Activated CD4-positive, CD25-positive, alpha-beta regulatory T cell treated with anti-CD3 and anti-CD28 coated beads, Interleukin-2, amount 50 U/mL, for 72 hours (primary cell): ENCODE measurements at places on chromosomes 6 and 20.

GRCh38 chr6:43899830-43900229 is 129.8 kb downstream of the VEGFA start:
- no peak for DNase-seq

- no peak for DNase-seq
These were observed 3.2 kb downstream of the MARCKS start for GRCh38 chr6:113860181-113860955.

GRCh38 chr6:144315226-144315980 is 30.3 kb downstream of the UTRN start:
- no peak for DNase-seq

- DNase-seq: no peak
These were observed 63.6 kb downstream of the IPCEF1 start for GRCh38 chr6:154292855-154293519.

GRCh38 chr20:50551288-50551687 is 41.1 kb downstream of the PTPN1 start:
- DNase-seq: no peak

GRCh38 chr20:11895861-11896387 is 21.8 kb upstream of the BTBD3 start:
- no peak for DNase-seq

GRCh38 chr6:161837854-161838253 is 564.0 kb upstream of the AGPAT4 start:
- no peak for DNase-seq

- DNase-seq: no peak
These were observed 6.8 kb upstream of the MRAP2 start for GRCh38 chr6:84026721-84027164.

DNA sequence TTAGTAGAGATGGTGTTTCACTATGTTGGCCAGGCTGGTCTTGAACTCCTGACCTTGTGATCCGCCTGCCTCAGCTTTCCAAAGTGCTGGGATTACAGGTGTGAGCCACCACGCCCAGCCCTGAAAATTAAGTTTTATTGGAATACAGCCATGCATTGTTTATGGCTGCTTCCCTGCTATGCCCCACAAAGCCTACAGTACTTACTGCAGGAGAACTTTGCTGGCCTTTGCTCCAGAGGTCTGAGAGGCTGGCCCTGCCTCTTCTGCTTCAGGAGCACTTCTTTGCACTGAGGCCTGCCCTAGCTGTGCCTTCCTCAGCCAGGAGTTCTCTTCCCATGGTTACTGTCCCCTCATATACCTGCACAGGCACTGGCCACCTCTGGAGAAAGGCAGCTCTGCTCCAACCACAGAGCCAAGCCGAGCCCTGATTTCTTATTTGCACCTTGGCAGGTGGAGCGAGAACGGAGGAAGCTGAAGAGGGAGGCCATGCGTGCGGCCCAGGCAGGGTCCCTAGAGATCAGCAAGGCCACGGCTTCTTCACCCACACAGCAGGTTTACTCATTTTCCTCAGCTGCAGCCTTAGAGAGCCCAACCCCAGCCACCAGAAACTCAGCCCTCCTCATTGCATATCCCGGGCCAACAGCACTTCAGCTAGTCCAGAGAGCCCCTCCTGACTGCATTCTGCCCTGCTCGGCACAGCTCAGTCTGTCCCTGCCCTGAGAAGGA is 20.8 kb downstream of the C20orf173 start:
- DNase-seq: no peak

- no peak for DNase-seq
These were observed 20.8 kb upstream of the TRAF3IP2 start for GRCh38 chr6:111626441-111626840.

- no peak for DNase-seq
These were observed 14.9 kb downstream of the SYCP2L start for GRCh38 chr6:10901770-10902169.

GRCh38 chr6:110216140-110216539 is 35.9 kb downstream of the CDC40 start:
- no peak for DNase-seq

DNA sequence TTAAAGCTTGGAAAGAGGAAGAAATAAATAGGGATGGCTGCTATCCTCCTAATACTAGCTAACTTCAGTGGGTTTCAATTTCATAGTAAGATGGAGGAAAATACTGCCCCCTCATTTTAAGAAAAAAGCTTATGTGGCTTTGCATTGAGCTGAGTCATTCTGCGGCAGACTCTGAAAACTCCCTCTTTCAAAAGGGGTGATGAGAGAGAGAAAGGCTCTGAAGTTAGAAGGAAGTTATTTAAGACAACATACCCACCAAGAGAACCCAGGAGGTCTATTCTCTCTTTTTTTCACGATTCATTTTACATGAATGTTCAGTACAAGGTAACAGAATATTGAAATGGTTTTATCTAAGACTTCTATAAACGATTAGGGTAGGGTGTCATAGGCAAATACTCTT is 4.5 kb downstream of the PRDM13 start:
- no peak for DNase-seq

DNA sequence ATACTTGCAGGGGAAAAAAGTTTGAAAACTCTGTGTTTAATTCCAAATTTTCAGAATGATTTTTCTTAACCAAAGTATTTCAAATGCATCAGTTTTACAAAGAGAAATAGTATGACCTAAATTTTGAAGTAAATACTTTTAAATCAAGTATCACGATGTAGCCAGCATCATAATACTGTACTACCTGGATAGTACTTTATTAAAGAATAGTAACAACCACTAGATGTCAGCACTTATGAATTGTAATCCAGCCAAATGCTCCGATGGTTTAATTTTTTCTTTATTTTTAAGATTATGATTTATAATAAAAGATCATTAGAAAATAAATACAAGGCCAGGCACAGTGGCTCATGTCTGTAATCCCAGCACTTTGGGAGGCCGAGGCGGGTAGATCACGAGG is 37.2 kb upstream of the HACE1 start:
- no peak for DNase-seq

- DNase-seq: no peak
These were observed 11.5 kb upstream of the TENT5A start for GRCh38 chr6:81763968-81764367.

DNA sequence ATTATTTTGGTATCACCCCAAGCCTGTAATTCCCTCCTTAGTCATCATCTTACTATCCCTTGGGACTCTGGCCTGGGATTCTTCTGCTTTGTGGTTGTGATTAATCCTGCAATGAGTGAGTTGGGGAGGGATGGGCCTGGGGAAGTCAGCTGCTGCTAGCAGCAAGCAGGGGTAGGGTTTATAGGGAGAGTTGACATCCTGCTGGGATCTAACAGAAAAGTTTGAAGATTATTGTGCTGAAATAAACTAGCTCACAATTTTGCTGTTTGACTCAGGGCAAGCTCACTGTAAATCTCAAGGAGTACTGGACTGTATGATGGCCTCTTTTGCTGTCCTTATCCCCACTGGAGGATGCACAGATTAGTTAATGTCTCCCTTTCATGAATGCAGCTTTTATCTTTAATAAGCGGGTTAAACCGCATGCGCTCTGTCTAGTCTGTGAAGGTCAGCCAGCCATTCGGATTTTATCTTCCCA is 83.4 kb downstream of the JARID2 start:
- no peak for DNase-seq

GRCh38 chr6:117298941-117299340 is 33.6 kb downstream of the VGLL2 start:
- no peak for DNase-seq

- DNase-seq: no peak
These were observed 42.5 kb downstream of the PACSIN1 start for GRCh38 chr6:34508425-34508824.

DNA sequence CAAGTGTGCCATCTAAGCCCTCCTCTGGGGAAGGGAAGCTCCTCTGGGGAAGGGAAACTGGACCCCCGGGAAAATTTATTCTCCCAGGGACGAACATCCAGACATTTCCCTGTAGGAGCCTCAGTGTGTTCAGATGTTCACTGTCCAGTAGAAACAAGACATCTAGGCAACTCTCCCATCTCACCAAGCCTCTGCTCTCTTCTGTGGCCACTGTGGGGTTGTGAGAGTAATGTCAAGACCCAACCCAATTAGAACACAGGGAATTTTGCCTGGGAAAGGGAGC is 3.6 kb upstream of the PTGIS start:
- no peak for DNase-seq

DNA sequence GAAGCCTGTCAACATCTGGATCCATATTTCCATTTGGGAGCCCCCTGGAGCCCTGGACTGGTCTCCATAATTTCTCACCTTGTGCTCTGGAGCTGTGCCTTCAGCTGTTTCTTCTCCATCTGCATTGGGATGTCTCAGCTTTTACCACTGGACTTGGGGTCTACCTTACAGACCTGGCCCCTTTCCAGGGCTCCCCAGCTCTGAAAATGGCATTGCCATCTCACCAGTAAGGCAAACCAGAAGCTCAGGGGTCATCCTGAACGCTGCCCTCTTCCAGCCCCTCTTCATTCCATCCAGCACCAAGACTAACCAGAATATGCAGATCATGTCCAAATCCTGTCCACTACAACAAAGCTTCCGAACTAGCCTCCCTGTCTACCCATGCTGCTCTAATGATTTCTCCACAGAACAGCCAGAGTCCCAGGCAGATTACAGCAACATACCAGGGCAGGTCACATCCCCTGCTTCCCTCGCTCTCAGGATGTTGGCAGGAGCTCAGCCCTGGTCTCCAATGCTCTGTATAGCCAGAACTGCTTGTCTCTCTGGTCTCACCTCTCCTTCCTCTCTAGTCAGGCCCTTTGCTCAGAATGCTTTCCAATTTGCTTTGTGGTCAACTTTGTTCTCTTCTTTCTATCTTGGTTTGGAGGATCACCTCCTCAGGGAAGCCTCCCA is 17.7 kb upstream of the NNAT start:
- DNase-seq: no peak

GRCh38 chr20:25421102-25421501 is 13.6 kb downstream of the GINS1 start:
- no peak for DNase-seq

GRCh38 chr6:43544461-43544860 is 27.6 kb downstream of the POLR1C start:
- no peak for DNase-seq

- DNase-seq: no peak
These were observed 54.9 kb downstream of the UBR2 start for GRCh38 chr6:42618686-42619085.

GRCh38 chr6:32854376-32855178 is 585 bp downstream of the PSMB9 start:
- DNase-seq: no peak

DNA sequence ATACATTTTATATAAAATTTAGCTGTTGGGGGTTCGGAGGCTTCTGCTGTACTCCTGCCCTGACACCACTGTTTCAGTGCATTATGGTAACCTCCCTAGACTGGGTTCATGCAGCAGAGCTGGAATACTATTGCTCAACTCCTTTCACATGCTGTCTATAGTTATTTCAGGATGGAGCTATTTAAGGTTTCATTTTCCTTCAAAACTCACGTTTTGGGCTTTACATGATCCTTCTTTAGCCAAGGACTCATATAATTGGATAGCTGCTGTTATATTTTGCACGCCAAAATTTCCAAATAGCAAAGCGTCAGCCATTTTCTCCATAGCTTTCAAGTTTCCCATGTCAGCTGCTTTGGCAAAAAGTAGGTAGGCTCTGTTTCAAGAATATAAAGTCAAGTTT is 76.8 kb downstream of the SEL1L2 start:
- DNase-seq: no peak

DNA sequence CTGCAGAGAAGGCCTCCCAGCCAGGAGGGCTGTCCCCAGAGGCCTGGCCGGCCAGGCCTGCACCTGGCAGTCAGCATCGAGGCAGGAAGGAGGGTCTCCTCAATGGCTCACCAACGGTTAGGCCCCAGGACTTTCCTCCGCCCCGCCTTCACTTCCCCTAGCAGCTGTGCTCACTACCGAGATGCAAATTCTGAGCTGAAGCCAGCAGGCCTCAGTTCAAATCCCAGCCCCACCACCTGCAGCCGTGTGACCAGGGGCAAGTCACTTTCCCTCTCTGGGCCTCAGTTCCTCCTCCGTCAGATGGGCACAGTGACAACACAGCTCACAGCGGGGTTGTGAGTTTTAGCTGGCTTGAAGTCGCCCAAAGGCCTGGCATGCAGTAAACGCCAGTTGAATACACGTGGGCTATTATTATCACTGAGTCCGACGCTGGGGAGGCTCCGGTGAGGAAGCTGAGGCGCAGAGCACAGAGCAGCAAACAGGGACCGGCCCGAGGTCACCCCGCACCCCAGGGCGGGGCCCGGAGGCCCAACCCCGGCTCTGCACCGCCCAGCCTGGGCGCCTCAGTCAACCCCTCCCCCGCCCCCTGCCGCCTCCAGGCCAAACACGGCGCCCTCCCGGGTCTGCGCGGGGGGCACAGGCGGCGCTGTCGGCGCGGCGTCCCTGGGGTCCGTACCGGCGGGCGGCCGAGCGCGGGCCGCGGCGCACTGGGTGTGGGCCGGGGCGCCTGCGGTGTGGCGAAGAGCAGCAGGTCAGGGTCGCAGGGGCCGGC is 671 bp downstream of the E2F1 start:
- peak; percentile 65 for DNase-seq

- DNase-seq: no peak
These were observed 23.2 kb downstream of the ID4 start for GRCh38 chr6:19860235-19860877.

GRCh38 chr6:75091467-75092190 is 114.2 kb downstream of the COL12A1 start:
- DNase-seq: no peak

DNA sequence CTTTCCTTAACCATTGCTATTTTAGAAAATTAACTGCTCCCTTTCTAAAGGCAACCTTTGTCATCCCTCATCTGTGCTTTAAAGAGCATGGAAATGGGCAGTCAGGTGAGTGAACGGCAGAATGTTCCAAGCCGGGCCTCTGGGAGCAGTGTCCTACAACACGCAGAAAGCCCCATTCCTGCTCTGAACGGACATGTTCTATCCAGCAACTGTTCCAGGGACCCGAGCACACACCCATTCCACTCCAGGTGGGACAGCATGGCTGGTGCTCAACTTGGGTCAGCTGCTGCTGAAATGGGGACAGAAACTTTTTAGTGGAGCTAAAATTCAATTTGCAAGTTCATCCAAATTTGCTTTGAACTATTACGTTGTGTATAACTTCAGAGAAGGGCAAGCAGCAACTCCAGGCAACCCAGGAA is 26.7 kb downstream of the DIDO1 start:
- DNase-seq: no peak

- no peak for DNase-seq
These were observed 300.7 kb downstream of the CLIC5 start for GRCh38 chr6:45714741-45715507.

GRCh38 chr6:36840432-36841403 is 1.5 kb upstream of the CPNE5 start:
- no peak for DNase-seq

DNA sequence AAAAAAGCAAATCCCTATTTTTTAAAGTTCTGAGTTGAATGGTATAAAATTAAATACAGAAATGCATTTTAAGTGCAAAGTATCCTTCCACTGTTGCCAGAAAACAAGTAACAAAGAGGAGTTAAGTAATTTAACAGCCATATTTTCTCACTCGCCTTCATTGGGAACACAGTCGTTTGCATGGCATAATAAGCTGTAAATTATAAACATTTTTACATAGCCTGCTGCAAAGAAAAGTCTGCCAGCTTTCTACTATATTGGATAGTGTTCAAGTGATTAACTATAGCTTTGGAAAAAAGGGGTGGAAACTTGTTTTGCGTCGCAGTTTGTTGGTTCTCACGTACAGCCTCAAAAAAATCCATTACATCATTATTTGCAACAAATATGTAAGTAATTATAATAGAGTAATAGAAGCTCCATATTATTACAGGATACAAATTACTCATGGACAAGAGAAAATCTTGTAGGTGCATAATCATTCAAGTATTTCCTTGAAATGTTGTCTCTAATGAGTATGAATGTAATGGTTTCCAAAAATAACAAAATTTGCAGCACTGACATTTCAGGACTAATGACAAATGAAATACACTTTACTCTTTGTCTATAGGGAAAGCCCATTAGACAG is 139.3 kb downstream of the PDSS2 start:
- DNase-seq: no peak
